ENCODE measurements at places on chromosomes 3 and 15.

- DNase-seq: no peak
Measured at GRCh38 chr3:150165396-150166094, 194.8 kb upstream of the PFN2 start.

DNA sequence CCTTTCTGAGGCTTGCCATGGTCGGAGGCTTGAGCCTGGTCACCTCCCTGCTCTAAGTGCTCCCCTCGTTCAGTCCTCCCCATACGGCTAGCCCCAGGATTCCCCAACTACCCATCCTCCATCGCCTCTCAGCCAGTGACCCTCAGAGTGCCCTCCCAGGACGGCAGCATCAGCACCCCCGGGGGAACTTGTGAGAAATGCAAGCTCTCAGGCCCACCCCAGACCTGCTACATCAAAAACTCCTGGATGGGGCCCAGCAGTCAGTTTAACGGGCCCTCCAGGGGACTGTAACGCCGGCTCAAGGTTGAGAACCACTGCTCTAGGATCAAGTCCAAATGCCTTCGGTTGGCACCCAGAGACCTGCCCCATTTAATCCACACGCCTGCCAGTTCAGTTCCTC lies 6.9 kb downstream of the ADAMTS17 start:
- no peak for DNase-seq

DNA sequence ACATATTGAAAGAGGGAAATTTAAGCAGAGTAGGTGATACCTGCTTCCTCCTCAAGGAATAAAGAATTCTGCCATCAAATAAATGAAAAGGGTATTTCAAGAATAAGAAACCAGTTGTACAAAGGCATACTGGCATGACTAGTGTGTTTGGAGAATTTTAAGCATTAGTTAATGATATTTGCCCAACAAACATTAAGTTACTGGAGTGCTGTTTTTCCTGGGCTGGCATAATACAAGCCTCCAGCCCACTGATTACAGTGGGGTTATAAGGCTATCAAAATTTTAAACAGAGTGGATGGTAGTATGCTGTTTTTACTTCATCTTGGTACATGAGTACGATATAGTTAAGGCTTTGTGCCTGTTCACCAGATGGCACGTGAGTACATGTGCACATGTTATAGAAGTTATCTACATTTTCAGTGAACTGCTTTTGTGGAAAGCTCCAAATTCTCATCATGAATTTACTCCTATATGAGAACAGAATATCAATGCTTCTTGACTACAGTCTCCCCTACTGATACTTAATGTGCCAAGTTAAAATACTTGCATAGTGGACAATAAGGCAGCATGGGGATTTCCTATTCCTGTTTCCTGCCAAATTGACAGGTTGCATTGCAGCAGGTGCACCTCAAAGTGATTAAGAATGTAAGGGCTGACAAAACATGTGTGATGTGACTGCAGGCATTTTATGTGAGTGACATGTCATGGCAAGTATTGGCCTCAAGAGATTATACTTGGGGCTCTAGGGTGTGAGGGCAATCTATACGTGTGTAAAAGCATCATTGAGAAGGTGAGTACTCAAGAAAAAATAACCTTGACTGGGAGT lies 14.9 kb downstream of the NAALADL2 start:
- DNase-seq: no peak

DNA sequence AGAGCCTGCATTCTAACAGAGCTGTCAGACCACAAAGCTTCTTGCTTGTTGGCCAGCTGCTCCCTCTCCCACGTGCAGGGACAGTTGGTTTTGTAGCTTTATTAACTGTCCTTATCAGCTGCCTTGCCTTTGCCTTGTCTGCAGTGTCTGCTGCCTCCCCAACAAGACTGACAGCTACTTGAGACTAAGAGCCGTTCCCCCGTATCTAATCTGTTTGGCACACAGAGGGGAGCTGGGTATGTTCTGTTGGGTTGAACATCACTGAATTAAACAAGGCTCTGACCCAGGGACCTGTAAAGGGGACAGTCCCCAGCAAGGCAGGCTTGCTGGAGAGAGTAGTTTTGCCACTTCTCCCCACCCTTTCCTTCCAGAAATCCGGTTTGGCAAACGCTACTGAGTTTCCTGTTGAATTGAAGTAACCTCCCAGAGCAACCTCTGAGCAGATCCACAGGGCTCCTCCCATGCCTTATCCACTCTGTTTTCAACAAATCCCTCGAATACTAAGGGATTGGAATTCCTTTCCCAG lies 116.1 kb downstream of the ANP32A start:
- peak; percentile 76 for DNase-seq

DNA sequence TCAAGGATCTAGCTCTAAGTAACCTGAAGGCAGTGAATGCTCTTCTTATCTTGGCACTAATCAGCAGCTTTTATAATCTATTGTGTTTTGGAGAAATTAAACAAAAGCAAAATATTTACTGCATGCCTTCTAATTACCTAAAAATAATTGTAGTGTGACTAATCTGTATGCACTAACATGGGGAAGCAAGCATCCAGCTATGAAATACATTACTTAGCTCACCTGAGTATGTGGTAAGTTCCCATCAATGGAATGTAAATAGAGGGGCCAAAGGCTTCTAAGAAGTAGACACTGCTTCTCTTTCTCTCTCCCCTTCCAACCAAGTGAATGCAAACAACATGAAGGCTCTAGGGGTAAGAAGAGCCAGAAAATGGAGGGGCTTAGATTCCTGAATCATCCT lies 165.6 kb downstream of the STAG1 start:
- DNase-seq: no peak

DNA sequence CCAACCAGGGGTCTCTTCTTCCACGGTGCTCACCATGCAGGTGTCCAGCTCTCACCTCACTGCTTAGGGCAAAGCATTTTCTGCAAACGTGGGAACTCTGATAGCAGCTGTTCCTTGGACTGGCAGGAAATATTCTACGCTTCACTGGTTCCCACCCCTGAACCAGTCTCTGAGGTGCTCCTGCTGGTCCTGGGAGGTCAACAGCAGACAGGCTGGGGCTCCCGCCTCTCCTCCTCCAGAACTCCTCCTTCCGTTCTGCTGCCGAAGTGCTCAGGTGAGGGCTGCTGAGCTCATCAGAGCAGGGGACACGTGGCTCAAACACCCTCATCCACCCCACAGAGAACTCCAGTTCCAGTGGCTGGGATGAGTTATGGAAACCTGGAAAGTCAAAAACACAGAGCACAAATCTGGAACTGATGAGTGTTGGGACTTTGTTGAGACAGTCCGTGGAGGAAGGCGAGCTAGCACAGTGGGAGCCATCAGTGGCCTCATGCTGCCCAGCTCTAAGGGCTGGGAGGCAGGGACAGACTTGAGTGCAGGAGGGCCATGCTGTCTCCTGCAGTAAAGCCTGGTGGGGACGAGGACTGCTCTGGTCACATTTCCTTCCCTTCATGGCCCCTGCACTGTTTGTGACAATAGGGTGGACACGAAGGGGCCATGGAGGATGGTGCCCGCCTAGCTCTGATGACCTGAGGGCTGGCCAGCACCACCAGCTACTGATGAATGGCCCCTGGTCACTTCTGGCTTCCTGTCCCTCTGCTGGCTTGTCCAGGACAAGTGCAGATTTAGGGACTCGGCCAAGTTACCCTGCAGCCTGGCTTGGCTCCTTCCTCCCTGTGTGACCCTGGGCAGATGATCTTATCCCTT lies 137.8 kb downstream of the KLF13 start:
- peak; percentile 38 for DNase-seq

- DNase-seq: peak; percentile 92
Measured at GRCh38 chr15:90174140-90174875, 26.8 kb upstream of the SEMA4B start.

GRCh38 chr15:31219221-31219620 lies 107.4 kb upstream of the KLF13 start:
- DNase-seq: no peak

GRCh38 chr15:58179206-58179605 lies 41.0 kb downstream of the AQP9 start:
- DNase-seq: no peak

- no peak for DNase-seq
Measured at GRCh38 chr3:85571835-85572234, 613.0 kb downstream of the CADM2 start.

DNA sequence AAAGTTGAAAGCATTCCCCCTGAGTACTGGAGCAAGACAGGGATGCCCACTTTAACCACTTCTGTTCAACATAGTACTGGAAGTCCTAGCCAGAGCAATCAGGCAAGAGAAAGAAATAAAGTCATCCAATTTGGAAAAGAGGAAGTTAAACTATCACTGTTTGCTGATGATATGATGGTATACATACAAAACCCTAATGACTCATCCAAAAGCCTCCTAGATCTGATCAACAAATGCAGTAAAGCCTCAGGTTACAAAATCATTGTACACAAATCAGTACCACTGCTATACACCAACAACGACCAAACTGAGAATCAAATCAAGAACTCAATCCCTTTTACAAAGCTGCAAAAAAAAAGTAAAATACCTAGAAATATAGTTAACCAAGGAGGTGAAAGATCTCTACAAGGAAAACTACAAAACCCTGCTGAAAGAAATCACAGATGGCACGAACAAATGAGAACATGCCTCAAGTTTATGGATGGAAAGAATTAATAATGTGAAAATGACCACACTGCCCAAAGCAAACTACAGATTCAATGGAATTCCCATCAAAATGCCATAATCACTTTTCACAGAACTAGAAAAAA lies 40.3 kb downstream of the RPL39L start:
- DNase-seq: no peak

Data from ureter (tissue), 1 donor.